ENCODE measurements at places on chromosomes 4 and X.
A peak's percentile ranks its signal among the peaks of the same experiment; 100 is the strongest.

GRCh38 chr4:189785257-189785656 lies 155.4 kb upstream of the FRG1 start:
- DNase-seq: no peak

DNA sequence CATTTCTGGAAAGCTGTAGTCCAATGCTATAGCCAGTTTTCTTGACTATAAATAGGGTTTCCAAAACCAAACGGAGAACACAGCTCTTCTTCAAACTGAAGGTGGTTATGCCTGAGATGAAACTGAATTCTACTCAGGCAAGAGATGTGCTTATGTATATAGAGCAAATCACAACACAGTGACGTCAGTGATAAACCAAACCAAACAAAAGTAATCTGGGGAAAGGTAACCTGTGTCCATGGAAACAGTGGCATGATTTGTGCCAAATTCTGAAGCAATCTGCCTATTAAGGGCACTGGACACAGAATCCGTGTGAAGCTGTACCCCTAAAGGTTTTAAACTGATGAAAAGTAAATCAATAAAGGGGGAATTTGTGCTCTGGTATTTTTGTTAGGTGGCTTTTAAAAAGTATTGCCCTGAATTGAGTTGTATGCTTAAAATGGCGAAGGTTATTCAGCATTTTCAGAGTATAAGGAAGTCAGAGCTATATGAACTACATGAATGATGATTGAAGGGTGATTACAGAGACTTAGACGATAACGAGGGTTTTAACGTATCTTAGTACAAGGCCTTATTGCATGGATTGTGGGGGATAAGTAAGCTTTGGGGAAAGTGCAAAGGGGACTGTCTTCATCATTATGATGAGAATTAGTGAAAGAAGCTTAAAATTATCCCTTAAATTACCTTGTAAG lies 38.6 kb downstream of the NPY5R start:
- no peak for DNase-seq

DNA sequence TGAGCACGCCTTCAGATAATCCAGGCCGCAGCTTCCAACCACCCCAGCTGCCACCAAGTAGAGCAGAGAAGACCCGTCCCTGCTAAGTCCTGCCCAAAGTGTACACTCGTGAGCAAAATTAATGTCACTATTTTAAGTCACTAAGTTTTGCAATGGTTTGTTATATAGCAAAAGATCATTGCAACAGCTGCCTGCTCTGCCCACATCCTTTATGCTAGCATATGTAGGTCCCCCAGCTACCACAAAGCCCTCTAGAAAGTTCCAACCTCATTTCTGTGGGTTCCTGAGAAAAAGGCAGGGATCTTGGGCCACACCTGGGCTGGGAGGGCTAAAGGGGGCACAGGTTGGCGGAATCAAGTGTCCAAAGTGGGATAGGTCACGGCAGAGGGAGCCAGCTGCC lies 346.9 kb downstream of the BCOR start:
- no peak for DNase-seq

- DNase-seq: no peak
Observed at GRCh38 chr4:98664959-98665358, 6.5 kb upstream of the TSPAN5 start.

DNA sequence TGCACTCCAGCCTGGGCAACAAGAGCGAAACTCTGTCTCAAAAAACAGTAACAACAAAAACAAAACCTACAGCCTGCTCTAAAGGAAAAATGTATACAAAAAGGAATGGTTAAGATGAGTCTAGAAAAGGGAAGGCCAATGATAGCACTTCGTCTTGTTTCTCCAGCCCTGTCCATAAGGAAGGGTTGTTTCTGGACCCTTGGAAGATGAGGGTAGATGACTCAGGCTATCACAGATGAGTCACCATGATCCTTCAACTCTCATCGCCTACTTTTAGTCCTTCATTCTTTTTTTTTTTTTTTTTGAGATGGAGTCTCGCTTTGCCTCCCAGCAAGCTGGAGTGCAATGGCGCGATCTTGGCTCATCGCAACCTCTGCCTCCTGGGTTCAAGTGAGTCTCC lies 8.8 kb downstream of the PLA2G12A start:
- no peak for DNase-seq

DNA sequence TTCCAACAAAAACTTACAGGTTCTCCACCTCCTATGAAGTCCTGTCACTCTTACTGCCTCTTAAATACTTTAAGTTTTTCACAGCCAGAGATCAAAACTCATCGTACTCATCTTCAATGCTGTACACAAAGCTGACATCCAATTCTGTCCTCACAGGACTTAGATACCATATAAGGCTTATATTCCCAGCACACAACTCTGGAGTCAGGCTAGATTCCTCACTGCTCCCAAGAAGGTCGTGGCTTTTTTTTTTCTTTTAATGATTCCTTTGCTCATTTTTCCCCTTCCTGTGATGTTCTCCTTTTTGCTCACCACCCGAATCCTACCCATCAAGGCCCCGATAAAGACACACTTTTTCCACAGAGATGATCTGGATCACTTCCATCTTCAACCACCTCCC lies 914 bp downstream of the TRAPPC2 start:
- DNase-seq: no peak

- no peak for DNase-seq
Observed at GRCh38 chr4:6104541-6105130, 86.4 kb upstream of the C4orf50 start.

DNA sequence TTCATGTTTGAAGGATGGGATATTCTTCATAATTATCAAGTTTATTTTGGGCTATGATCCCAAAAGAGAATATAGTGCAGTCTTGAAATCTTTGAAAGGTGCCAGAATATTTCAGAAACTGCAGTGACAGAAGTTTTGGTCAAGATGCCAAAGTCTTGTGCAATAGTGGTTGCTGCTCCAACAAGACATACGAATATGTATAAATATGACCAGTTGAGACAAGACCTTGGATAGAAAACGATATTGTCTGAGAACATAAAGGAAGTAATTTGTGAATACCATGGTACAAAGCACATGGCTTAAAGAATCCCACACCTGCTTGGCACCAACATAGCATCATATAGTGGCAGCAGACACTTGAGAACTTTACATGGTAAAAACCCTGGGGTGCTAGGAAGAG lies 48.6 kb upstream of the AMELX start:
- no peak for DNase-seq

DNA sequence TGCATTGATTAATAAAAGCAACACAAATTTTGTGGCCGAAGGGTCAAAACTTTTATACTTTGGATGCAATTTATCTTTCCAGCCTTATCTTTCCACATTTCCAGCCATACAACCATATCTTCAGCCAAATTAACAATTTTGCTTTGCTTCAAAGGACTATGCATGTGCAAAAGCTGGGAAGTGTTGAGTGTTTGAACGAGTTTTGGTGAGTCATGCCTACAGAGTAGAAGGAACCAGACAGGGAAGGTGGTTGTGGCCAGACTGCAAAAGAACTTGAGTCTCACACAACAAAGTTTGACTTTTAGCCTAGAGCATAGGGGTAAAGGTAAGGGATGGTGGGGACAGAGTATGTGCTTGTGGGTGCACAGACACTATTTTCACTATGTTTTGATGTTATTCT lies 53.0 kb upstream of the GABRA2 start:
- DNase-seq: no peak

DNA sequence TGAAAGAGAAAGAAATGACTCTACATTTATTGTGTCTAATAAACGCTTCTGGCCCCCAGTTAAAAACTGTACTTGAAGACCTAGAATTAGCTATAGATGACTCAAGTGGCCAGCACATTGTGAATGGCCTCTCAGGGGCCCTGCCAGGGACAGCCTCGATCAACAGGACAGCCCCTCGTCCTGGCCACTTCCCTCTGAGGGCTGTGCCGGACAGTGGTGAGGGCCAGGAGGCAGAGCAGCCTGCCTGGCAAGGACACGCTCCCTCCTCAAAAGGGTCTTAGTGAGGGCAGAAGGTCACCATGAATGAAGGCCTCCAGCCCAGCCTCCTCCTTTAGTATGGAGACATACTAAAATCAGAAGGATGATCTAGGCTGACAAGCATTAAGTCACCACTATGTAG lies 16.5 kb downstream of the RNF212 start:
- no peak for DNase-seq

DNA sequence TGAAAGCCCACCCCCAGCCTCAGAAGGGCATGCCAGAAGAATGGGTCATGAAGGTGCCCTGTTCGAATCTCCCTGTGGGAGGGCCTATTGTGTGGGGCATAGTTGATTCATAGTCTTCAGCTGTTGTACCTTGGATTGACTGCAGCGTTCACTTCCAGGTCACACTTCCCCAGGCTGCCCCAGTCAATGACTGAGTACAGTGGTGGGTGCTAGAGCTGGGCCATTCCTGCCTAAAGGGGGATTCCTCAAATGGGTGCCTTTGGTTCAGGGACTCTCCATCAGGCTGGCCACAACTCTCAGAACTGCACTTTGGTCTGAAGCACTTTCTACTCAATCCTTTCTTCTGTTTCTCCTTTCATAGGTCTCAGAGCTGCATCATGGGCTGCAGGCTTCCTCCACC lies 35.0 kb upstream of the RASGEF1B start:
- DNase-seq: no peak

- no peak for DNase-seq
Observed at GRCh38 chr4:119823891-119824290, 195.3 kb upstream of the PDE5A start.

DNA sequence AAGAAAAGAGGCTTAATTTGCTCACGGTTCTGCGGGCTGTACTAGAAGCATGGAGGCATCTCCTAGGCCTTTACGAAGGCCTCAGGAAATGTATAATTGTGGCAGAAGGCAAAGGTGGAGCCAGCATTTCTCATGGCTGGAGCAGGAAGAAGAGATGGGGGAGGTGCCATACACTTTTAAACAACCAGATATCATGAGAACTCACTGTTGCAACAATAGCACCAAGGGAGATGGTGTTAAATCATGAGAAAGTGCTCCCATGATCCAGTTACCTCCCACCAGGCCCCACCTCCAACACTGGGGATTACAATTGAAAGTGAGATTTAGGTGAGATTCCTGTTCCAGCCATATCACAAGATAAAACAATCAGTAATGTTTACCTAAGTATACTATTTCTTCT lies 45.5 kb downstream of the MTHFD2L start:
- no peak for DNase-seq

- DNase-seq: no peak
Observed at GRCh38 chr4:123520325-123520724, 123.7 kb downstream of the SPRY1 start.

DNA sequence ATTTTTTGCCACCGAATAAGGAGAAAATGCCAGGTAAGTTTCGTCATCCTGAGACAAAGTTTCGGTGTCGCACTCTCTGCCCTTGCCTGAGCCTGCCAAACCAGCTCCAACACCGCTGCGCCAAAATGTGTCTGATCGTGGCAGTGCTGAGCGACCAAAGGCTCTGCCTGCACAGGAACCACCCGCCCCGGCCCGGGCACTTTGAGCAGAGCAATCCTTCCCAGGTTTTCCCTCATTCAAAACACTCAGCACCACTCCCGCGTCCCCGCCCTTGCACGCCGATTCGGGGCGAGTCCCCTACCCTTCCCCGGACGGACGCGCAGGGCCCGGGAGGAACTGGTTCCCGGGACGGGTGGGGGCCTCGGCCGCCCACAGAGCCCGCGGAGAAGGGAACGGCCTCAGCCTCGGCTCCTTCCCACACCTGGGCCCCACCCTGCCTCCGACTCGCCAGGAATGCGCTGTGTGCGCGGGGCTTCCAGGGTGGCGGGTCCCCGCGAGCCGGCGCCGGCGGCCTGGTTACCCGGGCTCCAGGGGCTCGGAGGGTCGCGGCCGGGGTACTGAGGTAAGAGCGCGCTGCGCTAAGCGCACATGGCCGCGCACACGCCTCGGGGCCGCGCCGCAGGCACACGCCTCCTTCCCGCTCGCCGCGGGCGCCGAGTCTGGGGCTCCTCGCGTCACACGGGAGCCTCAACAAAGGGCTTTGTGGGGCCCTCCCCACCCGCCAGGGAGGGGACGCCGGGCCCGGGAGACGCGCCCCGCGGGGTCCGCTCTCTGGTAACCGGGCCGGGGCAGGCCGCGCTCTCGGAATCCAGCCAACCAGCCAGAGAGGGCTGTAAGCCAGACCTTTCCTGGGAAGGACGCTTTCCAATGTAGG lies at the start of gene C4orf36:
Gene C4orf36, minus strand, starts transcription at position 661 of the 874 bp plus-strand sequence. CDS start 902 bp downstream, outside the sequence.
- peak; percentile 95 for DNase-seq

GRCh38 chrX:112643721-112644120 lies 36.0 kb downstream of the LHFPL1 start:
- DNase-seq: no peak

- no peak for DNase-seq
Observed at GRCh38 chrX:24703185-24703494, 9.4 kb downstream of the POLA1 start.

- no peak for DNase-seq
Observed at GRCh38 chrX:45258731-45259402, 58.2 kb upstream of the DIPK2B start.

Measured in retina (tissue), 1 donor.